HCT116 (cell line): ENCODE measurements at places on chromosomes 5 and 9.

- DNase-seq: no peak
These were observed 233.1 kb downstream of the ADAMTSL1 start for GRCh38 chr9:18707061-18707461.

DNA sequence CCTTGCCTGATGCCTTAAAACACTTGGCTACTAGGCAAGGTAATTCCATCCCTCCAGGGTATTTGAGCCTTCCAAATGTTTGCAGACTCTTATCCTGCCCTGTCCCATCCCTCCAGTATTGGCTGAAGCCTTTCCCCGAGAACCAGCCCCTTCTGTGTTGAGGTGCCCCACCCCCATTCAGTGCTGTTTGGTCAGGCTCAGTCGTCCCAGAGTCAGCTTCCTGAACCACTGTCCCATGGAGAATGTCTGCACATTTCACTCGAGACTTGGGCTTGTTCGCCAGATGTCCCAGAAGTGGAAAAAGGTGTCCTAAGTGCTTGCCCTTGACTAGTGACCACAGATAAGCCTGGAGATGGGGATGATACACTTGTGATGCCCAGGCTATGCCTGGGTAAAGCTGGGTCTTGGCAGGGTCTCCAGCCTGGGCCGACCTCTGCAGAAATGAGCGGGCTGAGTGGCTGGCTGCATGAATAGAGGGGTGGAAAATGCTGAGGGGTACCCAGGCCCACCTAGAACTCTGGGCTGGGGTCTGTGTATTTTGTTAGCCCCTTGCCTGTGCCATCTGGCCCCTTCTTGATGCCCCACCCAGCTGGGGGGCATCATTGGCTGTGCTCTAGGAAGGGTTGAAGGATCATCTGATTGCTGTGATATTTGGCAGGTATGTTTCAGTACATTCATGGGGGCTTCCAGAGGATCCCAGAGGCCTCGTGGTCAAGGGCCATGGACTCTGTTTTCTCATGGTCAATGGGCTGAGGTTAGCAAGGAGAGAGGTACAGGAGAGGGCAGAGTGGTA is 178.4 kb downstream of the MACROH2A1 start:
- DNase-seq: no peak

- DNase-seq: no peak
These were observed 29.7 kb upstream of the C9orf72 start for GRCh38 chr9:27602954-27603353.

- peak; percentile 59 for DNase-seq
These were observed 14.0 kb downstream of the ARL14EPL start for GRCh38 chr5:116046261-116046660.

GRCh38 chr9:92627651-92628050 is 42.3 kb downstream of the IPPK start:
- DNase-seq: no peak

DNA sequence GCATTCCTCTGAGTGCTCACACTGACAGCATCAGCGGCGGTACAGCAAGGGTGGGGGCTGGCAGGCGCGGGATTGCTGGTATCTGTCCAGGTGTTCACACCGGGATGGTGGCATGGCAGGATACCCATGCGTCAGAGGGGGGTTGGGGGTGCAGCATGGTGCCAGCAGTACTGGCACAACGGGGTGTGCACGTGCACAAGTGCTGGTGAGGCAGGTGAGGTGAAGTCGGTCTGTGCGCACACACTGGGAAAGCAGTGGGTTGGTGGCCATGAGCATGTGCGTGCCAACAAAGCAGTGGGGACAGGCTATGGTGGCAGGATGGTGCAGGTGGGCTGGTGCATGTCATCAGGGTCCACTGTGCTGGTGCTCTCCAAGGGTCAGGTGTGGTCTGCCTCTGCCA is 819.6 kb upstream of the EDIL3 start:
- no peak for DNase-seq

- no peak for DNase-seq
These were observed 98.8 kb upstream of the NFIB start for GRCh38 chr9:14412775-14413174.

DNA sequence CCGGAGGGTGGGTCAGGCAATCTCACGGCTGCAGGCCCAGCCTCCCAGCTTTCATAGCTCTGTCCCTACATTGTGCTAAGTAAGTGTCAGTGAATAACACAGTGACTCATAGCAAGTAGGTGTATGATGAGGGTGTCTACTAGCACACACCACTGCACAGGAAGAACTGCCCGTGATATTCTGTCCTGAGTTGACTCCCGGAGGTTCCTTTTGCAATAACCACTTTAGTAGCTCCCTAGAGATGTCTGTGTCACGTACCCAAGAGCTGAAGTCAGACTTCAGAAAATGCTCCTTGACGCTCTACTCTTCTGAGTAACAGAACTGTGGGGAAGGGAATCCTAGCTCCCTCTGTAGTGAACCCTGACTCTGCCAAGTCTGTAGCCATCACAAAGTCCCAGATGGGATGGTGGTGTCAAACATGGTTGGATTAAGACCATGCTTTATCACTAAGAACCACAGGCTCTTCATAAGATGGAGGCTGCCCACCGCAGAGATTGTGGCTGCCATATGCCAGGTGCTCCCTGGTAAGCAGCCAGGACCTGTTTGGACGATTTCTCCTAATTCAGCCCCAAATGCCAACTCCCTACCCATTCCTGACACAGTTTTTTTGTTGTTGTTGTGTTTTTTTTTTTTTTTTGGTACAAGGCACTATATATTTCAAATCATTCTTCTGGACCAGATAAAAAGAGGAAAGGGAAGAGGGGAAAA is 352.6 kb upstream of the PANK3 start:
- DNase-seq: no peak

- DNase-seq: no peak
These were observed 63.4 kb downstream of the PSD2 start for GRCh38 chr5:139859013-139859412.

DNA sequence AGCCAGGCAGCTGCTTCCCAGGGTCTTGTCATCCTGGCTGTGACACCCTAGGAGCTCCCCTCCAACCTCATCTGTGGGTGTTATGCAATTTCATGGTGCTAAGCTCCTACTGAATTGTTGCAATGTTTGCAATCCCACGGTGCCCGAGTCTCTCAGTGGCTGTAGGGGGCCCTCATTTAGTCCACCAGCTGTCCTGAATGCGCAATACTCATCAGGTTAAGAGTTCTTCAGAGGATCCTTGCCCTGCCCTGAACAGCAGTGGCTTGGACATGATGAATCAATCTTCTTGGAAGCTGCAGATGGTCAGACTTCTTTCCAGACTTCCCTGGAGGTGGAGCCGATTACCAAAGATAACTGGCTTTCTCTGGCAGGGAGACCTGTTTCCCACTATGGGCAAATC is 584.1 kb downstream of the CCDC171 start:
- DNase-seq: no peak

DNA sequence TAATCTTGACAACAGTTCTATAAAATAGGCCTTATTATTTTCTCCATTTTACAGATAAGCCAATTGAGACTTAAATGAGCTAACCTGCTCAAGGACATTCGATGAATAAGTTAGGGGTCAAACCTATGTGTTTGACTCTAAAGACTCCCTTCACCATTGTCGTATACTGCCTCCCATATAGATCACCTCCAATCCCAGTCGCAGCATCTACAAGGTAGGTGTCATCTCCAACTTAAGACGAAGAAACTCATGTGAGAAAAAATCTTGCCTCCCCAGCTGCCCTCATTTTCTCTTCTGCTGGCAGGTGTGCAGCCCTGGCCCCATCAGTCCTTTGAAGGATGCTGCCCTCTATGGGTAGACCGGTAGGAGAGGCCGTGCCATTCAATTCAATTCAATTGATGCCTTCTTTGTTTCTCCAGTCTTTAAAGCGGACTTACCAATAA is 75.2 kb upstream of the SMARCA2 start:
- DNase-seq: peak; percentile 8

DNA sequence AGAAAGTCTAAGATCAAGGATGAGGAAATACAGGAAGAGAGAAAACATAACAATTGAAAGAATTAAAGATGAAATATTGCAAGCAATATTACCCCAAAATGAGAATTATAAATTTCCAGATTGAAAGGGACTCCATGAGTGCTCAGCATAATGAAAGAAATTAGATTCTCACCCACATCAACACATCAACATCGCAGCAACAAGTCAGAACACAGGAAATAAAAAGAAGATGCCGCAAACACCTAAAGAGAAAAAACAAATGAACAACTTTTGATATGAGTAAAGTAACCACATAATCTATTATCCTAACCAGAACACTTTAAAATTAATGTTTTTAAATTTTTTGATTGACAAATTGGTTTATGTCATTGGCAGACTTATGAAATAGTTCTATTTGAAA is 318.3 kb upstream of the PTGER4 start:
- no peak for DNase-seq

DNA sequence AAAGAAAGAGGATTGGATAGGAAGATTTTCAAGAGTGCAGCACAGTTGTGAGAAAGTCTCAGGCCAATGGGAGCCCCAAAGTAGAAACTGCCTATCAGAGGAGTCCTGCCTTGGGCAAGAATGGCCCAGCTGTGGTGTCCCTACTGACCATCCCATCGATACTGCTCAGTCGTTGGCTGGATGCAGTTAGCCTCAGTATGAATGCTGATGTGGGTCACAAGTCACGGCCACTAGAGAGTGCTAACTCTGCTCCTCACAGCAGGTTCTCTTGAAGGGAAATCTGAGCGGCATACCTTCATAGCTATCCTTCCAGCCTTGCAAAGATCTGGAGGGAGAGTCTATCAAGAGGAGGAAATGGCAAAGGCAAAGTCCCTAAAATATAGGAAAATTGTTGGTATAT is 11.6 kb upstream of the CETN3 start:
- DNase-seq: no peak

- no peak for DNase-seq
These were observed 15.6 kb downstream of the FKBP15 start for GRCh38 chr9:113205432-113205831.

GRCh38 chr9:26165426-26165825 is 487.2 kb upstream of the TUSC1 start:
- no peak for DNase-seq

DNA sequence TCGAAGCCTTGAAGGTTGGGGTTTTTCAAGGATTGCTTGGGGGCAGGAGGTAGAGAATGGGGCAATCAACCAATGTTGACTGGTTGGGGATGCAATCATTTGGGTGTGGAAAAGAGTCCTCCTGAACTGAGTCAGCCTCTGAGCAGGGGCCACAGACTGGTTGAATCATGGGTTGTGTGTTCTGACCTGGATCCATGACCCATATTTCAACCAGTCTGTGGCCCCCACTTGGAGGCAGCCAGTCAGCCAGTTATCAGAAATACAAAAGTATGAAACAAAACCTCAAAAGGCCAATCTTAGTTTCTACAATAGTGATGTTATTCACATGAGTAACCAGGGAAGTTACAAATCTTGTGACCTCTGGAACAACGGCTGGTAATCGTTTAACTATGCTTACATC is 81.4 kb upstream of the RANBP6 start:
- no peak for DNase-seq

- DNase-seq: no peak
These were observed 1086.5 kb downstream of the EFNA5 start for GRCh38 chr5:106584268-106584667.

- DNase-seq: no peak
These were observed 76.9 kb upstream of the ADAMTSL1 start for GRCh38 chr9:18397076-18397475.

GRCh38 chr5:136382791-136383190 is 17.4 kb upstream of the TRPC7 start:
- no peak for DNase-seq

- DNase-seq: peak; percentile 28
These were observed 218.2 kb downstream of the MAST4 start for GRCh38 chr5:66814146-66814991.

- DNase-seq: no peak
These were observed 86.9 kb upstream of the SREK1 start for GRCh38 chr5:66057239-66057638.

GRCh38 chr5:157665467-157666070 is 5.8 kb upstream of the C5orf52 start:
- DNase-seq: peak; percentile 18

DNA sequence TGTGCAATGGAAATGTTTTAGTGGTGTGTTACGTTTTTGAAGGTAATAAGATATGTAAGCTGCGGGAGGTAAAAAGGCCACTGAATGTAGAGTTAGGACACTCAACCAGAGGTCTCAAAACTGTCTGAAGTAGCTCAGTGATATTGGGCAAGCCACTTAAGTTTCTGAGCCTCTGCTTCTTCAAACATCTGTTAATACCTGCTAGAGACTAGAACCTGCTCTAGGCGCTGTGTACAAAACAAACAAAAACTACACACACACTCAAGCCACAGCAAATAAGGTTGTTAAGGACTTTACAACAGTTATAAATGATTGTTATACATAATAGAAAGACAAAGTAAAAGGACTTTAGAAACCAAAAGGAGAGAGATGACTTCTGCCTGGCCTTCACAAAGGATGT is 24.6 kb upstream of the FAM240B start:
- DNase-seq: no peak

DNA sequence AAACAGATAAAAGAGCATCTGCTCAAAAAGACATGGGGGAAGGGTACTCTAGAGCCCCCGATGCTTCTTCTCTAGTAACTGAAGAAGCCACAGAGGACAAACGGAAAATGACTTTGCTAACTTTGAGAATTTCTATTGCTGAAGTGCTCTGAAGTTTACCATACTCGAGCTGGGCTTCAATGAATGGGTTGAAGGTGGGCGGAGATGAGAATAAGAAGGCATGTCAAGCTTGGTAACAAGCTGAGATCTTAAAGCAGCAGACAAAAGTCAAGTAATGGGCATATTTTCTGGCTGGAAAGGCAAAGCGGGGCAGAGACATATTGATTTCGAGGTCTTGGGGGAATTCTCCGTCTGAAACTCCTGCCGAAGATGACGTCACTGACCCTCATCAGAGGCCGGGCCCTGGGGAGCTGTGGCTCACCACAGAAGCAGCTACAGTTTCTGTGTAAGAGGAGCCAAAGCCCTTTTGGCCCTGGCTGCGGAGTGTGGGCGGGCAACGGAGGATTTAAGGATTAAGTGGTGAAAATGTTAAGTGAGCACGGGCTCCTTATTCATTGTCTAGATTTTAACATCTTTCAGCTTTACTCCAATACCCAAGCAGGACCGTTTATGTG is 115.8 kb upstream of the SLIT3 start:
- no peak for DNase-seq

DNA sequence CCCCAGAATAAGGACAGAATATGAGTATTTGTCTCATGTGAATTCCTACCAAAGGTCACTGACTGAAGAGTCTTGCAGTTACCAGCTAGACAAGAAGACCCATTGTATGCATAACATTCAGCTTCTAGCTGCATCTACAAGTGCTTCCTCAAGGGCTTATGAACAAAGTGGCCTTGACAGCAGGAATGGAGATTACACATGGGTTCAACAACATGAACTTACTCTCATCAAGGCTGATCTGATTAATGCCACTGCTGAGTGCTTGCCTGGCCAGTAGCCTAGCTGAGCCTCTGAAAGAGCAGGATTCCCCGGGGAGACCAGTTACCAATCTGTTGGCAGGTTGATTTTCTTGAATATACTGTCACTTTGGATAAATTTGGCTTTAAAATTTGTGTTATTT is 76.7 kb upstream of the CHD1 start:
- no peak for DNase-seq
